ENCODE measurements at places on chromosomes 3 and 15.

- no peaks in the 10 kb centered on the region for H3K27me3 ChIP-seq
- no peak overlapping the region for H3K4me3 ChIP-seq
- no peak for DNase-seq
- H3K36me3 ChIP-seq, result no peaks in the 10 kb centered on the region
- no peak overlapping the region for H3K27ac ChIP-seq
Measured at GRCh38 chr3:137172728-137173127, 214.9 kb downstream of the IL20RB start.

DNA sequence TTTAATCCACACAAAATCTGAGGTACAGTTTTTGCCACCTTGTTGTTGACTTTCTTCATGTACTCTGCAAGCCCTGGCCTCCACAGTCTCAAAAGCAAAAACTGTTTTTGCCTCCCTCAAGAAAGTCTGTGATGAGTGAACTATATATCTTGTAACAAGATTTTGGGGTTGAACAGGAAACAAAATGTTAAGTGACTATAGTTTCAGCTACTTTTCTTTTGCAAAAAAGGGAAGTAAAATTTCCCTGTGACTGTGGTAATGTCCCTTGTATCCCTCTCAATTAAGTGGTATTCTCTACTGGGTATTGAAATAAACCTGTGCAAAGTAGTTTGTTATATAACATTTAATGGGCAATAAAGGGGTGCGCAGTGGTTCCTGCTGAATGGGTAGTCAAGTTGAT, 21.3 kb upstream of the SCAANT1 start:
- H3K27me3 ChIP-seq, result no peaks in the 10 kb centered on the region
- no peak for DNase-seq
- H3K4me1 ChIP-seq, result no peaks in the 10 kb centered on the region
- no peak overlapping the region for H3K27ac ChIP-seq
- no peak overlapping the region for H3K4me3 ChIP-seq
- H3K36me3 ChIP-seq, result no peaks in the 10 kb centered on the region

- no peak for DNase-seq
- no peak overlapping the region for H3K4me3 ChIP-seq
- no peaks in the 10 kb centered on the region for H3K36me3 ChIP-seq
- H3K4me1 ChIP-seq, result no peaks in the 10 kb centered on the region
- H3K27ac ChIP-seq, result no peak overlapping the region
- no peaks in the 10 kb centered on the region for H3K27me3 ChIP-seq
Measured at GRCh38 chr15:27449941-27450340, 479.0 kb downstream of the GABRG3 start.

GRCh38 chr3:31575448-31575847, 42.7 kb downstream of the STT3B start:
- no peaks in the 10 kb centered on the region for H3K27me3 ChIP-seq
- DNase-seq, result no peak
- no peaks in the 10 kb centered on the region for H3K36me3 ChIP-seq
- H3K4me3 ChIP-seq, result no peak overlapping the region
- peaks cover 39% of the 10 kb centered on the region for H3K4me1 ChIP-seq
- no peak overlapping the region for H3K27ac ChIP-seq

DNA sequence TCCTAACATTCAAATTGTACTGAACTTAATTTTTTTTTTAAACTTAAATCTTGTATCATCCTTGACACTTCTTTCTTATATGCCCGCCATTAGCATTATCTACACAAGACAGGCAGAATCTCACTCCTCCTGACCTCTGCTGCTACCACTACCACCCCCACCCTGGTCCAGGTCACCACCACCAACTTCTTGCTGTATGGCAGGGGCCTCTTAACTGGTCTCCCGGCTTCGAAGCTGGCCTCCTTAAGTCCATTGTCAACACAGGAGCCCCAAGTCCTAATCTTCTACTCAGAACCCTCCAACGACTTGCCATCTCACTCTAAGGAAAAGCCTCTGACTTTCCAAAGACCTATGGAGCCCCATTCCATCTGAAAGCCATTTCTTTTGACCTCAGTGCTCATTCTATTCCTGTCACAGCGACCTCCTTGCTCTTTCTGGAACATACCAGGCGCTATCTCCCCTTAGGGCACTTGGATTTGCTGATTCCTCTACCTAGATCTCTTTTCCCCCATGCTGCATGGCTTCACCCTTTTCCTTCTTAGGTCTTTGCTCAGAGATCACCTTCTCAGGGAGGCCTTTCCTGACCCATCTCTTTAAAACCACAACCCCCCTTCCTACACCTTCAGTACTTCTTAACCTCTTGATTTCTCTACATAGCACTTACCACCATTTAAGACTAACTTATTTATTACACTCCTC, 2.6 kb downstream of the PRC1 start:
- no peak for DNase-seq
- no peak overlapping the region for H3K27ac ChIP-seq
- H3K4me3 ChIP-seq, result no peak overlapping the region
- peaks cover 8% of the 10 kb centered on the region for H3K4me1 ChIP-seq
- H3K27me3 ChIP-seq, result no peaks in the 10 kb centered on the region
- no peaks in the 10 kb centered on the region for H3K36me3 ChIP-seq

DNA sequence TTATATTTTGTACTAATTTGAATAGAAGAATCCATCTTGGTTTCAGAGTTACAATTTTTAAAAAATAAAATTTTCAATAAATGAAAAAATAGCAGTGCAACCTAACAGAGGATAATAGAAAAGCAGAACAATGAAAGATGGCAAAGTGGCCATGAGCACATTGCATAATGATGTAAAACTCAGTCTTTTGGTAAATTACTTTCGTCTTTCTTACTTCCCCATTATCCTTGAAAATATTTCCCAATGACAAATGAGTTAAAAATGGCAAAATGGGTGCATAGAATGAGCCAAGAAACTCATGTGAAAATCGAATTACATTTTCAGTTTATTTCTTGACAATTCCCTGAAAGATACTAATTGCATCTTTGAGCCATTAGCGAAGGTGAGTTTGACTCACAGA, 236.4 kb downstream of the CDIN1 start:
- no peak overlapping the region for H3K4me3 ChIP-seq
- H3K36me3 ChIP-seq, result no peaks in the 10 kb centered on the region
- no peak overlapping the region for H3K27ac ChIP-seq
- no peak for DNase-seq

GRCh38 chr3:77052051-77052501, 12.2 kb downstream of the ROBO2 start:
- H3K27me3 ChIP-seq, result no peaks in the 10 kb centered on the region
- no peaks in the 10 kb centered on the region for H3K36me3 ChIP-seq
- no peak for DNase-seq
- no peak overlapping the region for H3K4me3 ChIP-seq
- no peaks in the 10 kb centered on the region for H3K4me1 ChIP-seq

Data from right atrium auricular region (tissue), 2 donors.